ENCODE measurements at places on chromosomes 16 and 17.

DNA sequence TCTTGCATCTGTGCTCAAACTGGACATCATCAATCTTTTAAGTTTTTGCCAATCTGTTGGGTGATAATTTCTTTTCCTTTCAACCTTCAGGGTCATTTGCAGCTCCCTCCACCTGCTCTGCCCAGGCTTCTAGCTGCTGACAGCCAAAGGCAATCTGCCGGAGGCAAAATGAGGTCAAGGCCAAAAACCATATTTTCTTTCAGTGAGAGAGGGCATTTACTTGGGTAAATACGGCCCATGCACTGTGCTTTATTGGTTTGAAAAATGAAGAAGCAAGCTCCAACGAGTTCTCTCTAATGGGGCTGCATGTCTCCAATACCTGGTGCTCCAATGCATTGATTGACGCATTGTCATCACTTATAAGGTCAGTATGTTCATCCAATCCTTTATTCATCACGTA is 23.1 kb downstream of the RBFOX1 start:
- DNase-seq = no peak

- no peak for DNase-seq
These were observed 1.6 kb downstream of the NDUFAF8 start for GRCh38 chr17:81240761-81241160.

- DNase-seq = no peak
These were observed 86.7 kb downstream of the ABCC6 start for GRCh38 chr16:16136588-16136987.

DNA sequence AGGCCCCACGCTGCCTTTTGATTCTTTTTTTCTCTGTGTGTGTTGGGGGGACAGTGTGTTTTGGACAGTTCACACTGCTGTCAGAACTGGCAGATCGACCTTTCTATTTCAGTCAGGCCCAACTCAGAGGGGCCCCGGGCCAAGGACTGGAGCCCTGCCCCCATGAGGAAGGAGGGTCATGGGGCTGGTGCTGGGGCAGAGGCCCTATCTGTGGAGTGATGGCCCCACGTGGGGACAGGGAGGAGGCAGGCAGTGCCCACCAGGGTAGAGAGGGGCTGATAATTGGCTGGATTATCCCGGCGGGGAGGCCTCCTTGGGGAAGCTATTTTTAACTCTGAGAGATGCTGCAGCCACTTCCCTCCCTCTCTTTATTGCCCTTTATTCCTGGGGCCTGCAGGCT is 5.7 kb upstream of the KCNJ12 start:
- DNase-seq = no peak

DNA sequence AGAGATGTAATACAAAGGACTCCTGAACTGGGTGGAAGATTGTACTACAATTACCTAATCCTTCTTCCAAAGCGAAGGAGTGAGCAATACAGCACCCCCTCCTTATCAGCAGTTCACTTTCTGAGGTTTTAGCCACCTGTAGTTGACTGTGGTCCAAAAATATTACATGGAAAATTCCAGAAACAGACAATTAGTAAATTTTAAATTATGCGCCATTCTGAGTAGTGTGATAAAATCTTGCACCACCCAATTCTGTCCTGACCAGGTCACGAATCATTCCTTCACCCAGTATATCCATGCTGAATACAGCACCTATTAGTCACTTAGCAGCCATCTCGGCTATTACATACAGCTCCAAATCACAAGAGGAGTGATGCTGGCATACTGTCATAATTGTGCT is 23.2 kb downstream of the VPS53 start:
- DNase-seq = no peak

DNA sequence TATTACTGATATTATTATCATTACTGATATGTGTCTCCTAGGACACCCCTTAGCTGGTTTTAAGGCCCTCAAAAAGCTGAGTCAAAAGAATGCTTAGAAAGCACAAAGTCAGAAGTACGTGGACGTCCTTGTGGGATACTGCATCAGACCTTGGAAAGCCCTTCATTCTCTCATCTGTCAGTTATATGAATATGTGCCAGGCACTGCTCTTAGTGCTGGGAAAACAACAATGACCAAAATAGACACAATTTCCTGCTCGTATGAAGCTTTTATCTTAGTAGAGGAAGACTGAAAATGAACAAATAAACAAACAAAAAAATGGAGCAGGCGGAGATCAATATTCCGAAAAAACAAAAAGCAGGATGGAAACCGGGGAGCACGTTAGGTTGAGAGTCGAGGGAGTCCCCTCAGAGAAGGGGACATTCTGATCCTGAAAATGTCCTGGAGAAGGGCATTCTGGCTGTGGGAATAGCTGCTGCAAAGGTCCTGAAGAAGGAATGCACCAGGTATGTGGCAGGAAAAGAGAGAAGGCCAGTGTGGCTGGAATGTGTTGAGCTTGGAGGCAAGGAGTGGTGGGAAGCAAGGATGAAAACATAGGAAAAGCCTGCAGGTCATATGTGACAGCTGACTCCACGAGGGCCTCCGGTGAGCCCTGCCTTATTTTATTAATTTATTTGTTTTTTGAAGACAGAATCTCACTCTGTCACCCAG is 15.5 kb upstream of the TMEM94 start:
- no peak for DNase-seq

DNA sequence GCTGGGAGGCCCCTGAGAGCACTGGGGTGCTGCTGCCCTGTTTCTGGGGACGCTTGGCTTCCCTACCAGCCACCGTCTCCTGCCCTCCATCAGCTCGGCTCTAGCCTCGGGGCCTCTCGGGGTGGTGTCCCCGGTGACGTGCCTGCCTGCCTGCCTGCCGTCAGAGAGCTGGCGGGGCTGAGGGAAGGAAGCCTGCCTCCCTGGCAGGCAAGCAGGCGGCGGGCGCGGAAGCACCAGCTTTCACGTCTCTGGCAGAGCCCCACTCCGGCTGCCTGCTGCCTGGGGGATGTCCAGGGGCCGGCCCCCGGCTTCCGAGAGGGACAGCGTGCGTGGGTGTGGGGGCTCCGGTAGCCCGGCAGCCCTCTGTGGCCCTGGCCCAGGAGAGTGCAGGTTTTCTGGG is 9.3 kb downstream of the CENPX start:
- DNase-seq = no peak

- DNase-seq = no peak
These were observed 31.8 kb downstream of the SYCE1L start for GRCh38 chr16:77231047-77231446.

- DNase-seq = no peak
These were observed 7.7 kb downstream of the MIEF2 start for GRCh38 chr17:18267927-18268711.

DNA sequence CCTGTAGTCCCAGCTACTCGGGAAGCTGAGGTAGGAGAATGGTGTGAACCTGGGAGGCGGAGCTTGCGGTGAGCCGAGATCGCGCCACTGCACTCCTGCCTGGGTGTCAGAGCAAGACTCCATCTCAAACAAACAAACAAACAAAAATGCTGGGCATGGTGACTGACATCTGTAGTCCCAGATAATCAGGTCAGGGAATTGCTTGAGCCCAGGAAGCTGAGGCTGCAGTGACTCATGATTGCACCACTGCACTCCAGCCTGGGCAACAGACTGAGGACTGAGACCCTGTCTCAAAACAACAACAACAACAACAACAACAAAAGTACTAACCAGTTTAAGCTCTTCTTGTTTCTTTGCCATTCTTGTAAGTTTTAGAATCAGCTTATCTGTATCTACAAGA is 383.0 kb upstream of the PMFBP1 start:
- no peak for DNase-seq

- DNase-seq = no peak
These were observed 4.4 kb downstream of the FDXR start for GRCh38 chr17:74868251-74868907.

DNA sequence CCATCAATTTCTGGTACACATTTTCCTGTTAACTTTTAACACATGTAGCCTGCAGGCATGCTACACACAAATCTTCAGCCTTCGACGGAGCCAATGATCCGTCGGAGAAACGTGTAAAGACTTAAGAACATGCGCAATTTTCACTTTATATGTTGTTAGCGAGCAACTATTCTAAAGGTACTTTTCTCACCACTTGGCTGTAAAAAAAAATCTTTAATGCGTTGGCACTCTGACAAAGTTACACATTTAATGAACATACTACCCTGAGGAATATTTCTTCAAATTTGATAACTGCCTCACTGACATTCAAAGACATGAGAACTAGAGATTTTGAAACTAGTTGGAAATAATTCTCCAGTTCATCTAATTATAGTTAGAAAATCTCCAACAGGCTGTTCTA is 507.5 kb upstream of the SALL1 start:
- no peak for DNase-seq

DNA sequence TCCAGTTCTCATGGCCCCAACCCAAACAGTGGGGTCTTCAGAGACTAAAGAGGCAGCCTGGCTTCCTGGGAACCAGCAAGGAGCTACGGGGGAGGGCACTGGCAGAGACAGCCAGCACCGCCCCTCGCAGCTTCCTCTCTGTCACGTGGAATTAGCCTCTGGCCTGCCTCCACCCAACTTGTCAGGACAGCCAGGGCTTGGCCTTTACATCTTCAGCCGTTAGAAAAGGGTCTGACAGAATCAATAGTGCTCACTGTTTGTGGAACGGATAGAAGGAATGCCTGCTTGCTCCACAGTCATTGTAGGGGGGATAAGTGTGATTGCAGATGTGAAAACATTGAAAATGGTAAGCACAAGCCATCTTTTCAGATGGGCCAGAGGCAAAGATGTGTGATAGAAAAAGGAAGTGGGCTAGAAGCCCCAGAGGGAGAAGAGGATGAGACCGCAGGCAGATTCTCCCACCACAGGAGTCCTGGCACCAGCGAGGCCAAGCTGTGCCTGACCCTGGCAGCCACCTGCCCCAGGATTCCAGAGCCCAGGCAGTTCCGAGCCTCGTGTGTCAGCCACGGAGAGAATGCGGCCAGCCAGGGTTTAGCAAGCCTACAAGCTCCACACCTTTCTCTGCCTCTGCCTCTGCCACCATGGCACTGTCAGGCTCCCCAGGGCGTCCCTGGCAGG is 18.6 kb downstream of the GRIN2C start:
- DNase-seq = no peak

GRCh38 chr17:41402161-41402560 is 4.8 kb upstream of the KRT31 start:
- DNase-seq = no peak

DNA sequence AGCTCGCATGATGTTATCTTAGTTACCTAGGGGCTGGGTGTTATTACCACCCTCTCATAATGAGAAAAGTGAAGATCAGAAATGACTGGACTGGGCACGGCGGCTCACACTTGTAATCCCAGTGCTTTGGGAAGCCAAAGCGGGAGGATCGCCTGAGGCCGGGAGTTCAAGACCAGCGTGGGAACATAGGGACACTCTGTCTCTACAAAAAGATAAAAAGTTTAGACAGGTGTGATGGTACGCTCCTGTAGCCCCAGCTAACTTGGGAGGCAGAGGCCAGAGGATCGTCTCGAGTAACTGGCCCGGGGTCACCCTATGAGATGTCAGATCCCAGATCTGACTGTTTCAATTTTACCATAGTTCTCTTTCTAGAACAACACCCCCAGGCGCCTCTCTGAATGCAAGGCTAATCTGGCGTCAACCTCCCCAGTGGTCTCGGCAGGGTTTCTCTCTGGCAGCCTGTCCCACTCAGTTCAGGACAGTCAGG is 1.9 kb upstream of the CCDC102A start:
- DNase-seq = no peak

- DNase-seq = no peak
These were observed 1.4 kb downstream of the COTL1 start for GRCh38 chr16:84616515-84616914.

DNA sequence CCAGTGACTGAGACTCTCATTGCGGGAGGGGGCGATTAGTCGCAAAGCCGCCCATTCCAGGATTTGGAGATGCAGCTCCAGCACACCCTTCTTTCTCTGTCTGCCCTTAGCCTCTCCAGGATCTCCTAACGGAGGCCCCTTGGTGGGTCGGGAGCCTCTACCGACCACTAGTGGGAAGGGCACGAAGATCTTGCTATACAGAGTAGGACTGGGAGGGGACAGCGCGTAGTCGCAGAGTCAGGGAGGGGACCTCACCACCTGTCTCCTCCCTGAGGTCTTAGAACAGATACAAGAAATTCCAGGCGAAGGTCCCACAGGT is 588 bp upstream of the SMTNL2 start:
- no peak for DNase-seq

DNA sequence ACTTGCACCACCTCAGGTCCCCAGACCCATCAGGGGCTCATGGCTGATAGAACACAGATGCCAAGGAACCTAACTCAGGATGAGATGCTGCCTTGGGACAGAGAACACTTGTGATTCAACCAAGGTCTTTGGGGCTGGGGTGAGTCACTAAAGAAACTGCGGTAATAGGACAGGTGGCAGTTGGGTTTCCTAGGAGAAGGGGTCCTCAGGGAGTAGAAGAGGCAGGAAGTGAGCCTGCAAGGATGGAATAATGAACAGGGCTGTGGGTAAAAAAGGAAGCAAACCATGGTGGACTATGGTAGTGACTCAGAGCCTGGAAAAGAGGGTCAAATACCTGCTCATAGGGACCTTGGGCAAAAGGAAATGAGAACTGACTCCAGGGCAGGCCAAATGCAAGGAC is 6.5 kb upstream of the PNPO start:
- DNase-seq = no peak

DNA sequence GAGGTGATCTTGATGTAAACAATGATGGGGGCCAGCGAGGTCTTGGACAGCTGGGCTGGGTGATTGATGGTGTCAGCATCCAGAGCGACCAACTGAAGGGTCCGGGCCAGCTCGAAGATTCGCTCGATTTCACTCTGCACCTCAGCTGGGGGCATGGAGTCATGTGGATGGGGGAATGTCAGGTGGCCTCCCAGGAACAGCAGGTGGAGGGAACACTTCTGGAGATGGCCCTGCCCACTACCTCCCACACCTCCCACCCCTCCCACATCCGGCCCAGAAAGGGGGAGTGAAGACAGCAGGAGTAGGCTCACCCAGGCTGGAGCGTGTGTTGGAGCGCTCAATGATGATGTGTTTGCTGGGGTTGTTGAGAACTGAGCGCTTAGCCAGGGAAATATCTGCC is 13.7 kb downstream of the CACNB1 start:
- no peak for DNase-seq

DNA sequence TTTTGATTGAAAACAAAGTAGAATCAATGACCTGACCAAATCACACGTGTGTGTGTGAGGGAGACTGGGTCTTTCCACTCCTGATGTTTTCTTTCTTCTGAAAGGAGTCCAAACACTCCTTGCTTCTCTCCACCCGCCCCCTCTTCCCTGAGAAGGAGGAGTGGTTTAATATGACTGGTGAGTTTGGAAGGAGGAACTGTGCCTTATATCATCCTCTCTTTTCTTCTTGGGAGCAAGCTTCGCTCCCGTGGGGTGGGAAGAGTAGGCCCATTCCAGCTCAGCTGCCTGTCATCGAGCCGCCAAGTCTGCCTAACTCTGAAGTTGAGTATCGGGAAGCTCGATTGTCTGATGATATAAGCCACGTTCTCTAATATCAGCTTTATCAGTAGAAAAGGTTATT is 96.5 kb downstream of the YPEL2 start:
- no peak for DNase-seq
